CD8-positive, alpha-beta T cell (primary cell): ENCODE measurements at places on chromosomes 1 and 21.

GRCh38 chr1:9505143-9505542 is 34.1 kb upstream of the SLC25A33 start:
- DNase-seq, result no peak

DNA sequence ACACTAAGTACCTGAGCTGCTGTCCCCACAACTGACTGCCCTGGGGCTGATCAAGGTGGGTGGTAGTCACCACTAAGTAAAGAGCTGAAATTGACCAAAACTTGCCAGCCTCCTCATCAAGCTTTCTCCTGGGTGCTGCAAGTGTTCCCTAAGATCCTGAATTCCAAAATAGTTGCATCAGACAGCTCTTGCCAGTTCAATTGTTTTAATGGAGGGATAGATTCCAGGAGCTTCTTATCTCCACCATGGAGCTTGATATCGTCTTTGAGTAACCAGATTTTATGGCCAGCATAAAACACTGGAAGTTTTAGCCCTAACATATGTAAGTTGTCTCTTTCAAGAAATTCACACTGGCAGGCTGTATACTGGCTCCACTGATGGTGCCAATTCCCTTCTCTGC is 90.3 kb downstream of the NID1 start:
- no peak for DNase-seq

- DNase-seq, result no peak
Observed at GRCh38 chr1:42845193-42845592, 1.2 kb upstream of the ZNF691 start.

GRCh38 chr1:222616525-222616924 is 1.4 kb upstream of the MIA3 start:
- no peak for DNase-seq

GRCh38 chr1:115091572-115091971 is 2.3 kb upstream of the TSPAN2 start:
- no peak for DNase-seq

DNA sequence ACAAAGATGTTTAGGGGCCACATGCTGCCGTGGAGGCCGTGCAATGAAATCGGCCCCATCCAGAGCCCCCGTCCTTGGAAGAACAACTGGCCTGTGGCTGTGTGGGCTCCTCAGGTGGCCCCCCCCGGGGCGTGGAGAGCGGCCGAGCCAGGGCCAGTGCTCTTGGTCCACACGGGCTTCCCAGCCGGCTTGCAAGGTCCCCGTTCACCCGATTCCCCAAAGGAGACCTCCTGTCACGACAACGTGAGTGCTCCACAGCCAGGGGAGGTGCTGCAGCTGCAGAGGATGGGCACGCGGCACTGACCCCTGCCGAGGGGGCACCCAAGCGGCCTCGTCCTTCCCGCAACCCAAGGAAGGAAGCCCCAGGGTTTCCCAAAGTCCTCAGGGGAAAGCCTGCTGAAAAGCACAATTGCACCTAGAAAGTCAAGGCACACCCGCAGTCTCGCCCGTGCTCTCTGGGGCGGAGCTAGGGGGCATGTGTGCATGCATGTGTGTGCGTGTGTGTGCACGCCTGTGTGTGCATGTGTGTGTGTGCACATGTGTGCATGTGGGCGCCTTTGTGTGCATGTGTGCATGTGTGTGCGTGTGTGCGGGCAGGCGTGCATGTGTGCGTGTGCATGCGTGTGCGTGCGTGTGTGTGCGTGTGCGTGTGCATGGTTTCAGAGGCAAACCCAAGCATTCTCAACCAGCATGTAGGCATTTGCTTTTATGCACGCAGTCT is 48.2 kb downstream of the SLX9 start:
- DNase-seq, result no peak
